CD4-positive, alpha-beta T cell treated with Interleukin-2 at 100 ng/mL for 4 hours (primary cell): ENCODE measurements at places on chromosomes 7 and 10.

DNA sequence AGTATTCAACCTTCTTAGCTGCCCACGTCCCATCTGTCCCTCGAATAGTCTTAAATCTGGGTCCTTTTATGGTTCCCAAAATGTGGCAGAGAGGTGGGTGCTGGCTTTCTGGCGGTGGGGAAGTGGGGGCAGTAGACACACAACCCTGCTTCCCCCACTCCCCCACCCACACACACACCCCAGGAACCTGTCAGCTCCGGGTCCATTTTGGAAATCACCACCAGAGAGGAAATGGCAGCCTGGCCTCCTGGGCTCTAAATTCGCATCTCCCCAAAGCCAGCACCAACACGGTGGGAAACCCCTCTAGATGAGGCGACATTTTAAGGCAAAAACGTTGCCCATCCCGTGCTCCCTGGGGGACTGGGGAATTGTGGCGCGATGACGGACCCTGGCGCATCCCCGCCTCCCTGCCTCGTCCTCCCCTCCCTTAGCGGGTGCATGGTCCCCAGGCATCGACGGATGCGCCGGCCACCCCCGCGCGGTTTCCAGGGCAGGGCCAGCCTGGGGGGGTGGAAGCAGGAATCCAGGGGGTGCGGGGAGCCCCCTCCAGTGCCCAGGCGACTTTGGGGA is 702 bp downstream of the TMEM130 start:
- DNase-seq, result no peak

GRCh38 chr7:25105911-25106310 is 19.1 kb downstream of the CYCS start:
- DNase-seq, result no peak

DNA sequence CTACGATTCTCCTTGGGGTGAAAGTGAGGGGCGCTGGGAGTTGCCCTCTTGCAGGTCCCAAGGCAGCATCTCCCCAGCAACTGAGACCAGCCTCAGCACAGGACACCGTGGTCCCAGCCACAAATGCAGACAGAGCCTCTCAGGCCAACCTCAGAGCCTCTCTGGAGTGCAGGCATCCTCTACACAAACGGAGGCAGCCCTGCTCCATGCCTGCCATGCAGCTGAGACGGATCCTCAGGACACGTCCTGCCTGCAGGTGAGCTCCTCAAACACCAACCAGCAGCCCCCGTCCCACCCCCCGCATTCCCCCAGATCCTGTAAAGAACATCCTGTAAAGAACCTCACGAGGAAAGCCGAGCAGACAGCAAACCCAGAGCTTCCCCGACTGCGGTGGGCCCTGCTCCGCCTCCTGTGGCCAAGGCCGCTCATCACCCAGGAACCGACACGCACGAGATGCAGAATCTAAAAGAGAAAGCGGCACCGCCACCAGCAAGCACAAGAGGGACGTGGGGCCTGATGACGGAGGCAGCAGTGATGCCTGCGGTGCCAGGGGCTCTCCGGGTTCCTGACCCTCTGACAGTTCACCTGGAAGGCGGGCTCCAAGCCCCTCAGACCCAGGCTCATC is 186.9 kb downstream of the PTPRN2 start:
- no peak for DNase-seq

DNA sequence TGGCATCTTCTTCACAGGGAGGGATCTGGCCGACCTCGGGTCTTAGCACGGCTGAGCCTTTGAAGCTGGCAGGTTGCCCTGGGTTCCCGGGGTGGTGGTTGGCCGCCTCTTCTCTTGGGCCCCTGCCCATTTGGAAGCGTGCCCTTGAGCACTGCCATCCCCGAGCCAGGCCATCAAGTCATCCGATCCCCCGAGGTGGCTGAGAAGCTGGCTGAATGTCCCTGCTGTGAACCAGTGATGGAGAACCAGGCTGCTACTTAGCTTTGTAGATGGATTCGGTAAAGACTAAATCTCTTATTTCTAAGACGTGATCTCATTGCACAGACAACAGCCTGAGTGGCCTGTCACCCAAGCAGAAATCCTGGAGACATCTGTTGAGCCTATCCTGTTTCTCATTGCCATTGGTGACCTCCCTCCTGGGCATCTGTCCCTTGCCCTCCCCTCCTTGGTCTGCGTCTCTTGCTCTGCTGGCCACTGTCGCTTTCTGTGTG is 74.3 kb downstream of the GRK5 start:
- DNase-seq, result no peak

GRCh38 chr10:28130267-28130666 is 131.4 kb upstream of the ODAD2 start:
- DNase-seq, result no peak

- DNase-seq, result no peak
Measured at GRCh38 chr10:63929831-63930467, 408.7 kb downstream of the REEP3 start.

DNA sequence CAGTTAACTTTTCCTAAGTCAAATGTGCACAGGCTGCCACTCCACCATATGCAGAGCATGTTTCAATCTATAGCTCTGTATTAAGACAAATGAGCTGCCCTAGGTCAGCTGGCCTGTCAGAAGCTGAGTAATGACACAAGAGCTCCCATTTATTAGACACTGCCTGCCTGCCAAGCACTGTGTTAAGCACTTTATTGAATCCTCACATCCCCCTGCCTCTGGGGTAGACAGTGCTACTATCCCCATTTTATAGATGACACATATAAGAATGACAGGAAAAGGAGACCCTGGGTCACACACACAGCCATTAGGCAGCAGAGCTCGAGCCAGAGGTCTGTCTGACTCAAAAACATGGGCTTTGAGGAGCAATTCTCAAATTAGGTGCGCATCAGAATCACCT is 179.8 kb upstream of the PDE1C start:
- DNase-seq, result no peak
